ENCODE measurements at places on chromosomes 12 and 14.
A peak's percentile ranks its signal among the peaks of the same experiment; 100 is the strongest.

DNA sequence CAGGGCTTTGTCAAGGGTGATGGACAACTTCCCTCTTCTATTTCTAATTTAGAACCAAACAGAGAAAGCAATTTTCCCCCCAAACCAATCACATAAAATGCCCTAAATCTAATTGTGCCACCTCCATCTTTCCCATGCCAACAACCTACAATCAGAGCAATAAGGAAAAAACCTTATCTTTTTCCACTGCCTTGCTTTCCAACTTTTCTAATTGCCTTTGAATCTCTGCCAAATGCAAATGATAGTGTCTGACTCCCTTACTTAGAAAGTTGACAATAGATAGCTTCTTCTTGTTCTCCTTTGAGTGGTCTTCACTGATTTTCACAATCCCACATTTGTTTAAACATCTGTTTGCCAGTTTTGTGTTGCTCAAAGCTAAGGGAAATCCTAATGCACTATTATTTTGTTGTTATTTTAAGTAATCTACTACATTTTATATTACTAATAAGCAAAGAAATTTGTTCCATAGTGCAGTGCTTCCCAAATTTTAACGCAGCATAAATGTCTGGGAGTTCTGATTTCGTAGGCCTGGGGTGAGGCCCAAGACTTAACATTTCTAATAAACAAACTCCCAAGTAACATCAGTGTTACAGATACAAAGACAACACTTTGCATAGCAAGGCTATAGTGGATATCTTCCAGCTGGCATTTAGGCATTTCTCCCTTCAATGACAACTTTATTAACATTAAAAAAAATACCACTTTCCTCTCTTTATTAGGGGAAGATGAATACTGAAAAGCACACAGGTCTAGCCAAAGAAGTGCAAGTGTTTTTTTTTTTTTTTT lies 696.3 kb upstream of the USP15 start:
- DNase-seq: no peak

GRCh38 chr14:100695423-100695738 lies 31.3 kb upstream of the DLK1 start:
- DNase-seq: no peak

- no peak for DNase-seq
Measured at GRCh38 chr12:2637371-2637770, 157.4 kb upstream of the FKBP4 start.

DNA sequence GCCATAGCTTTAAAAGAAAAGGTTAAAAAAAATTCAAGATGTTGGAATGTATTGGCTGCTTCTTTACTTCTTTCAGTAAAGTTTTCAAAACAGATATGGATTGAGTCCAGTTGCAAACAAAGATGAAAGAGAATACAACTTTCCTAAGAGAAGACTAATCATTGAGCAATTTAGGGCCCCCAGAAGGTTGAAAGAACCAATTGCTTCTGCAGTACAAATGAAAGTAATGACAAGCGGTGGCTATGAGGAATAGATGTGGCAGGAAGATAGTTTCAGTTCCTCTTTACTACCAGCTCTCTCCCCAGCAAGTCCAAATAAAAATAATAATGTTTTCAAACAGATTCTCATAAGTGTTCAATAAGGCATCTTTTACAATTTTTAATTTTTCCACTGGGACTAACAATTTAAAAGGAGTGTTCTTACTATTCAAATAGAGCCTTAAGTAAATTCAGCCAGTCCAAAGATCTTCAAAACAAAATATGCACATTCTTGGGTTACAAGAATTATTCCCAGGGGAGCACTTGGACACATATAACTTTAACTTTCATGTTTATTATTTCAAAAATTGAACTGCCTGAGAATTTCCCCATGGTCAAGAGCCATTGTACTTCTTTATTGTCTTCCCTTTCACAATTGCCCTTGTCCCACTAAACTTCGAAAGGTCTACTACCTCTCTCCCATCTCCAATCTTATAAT lies 62.3 kb upstream of the PPP1R12A start:
- no peak for DNase-seq

DNA sequence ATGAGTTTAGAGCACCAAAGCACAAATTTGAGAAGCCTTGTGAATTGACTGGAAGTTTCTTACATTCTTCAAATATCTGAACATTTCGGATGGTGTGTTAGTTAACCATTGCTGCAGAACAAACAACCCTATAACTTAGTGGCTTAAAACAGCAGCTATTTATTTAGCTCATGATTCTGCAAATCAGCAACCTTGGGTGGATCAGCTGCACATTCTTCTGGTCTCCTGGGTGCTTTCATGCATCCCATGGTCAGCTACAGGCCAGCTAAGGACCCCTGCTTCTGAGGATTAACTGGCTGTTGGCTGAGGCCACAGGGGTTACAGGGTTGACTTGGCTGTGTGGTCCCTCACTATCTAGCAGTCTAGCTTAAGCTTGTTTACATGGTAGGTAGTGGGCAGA lies 114.0 kb upstream of the HIF1A start:
- no peak for DNase-seq

DNA sequence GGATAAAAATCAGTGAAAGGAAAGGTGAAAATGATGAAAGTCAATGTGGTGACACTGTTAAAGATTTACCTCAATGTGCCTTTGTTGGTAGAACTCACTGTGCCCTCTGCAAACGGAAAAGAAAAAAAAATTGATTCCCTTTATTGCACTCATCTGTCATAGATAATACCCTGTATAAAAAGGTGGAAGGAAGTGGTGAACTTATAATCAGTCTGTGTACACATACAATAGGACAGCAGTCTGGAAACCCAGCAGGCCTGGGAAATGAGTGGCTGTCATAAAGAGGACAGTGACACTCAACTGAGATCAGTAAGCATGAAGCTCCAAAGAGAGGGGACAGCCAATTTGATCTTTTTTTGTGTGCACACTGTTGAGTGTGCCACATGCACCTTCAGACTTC lies 364.7 kb downstream of the NOVA1 start:
- DNase-seq: no peak

DNA sequence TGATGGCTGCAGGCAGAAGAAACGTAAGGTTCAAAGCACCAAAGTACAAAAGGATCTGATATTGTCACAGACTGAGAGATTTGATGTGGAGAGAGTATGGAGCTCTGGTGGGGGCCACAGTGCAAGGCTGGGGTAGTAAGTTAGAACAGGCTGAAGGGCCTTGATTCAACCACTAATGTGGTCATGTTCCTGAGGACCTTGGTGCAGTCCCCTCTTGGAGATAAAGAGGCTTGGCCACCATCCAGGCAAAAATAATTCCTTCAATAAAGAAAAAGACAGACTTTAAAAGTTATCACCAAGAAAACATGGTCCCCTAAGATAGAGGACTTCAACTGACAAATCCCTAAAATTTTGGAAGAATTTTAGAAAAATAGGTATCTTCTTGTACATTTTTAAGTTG lies 17.4 kb downstream of the CAPZA3 start:
- no peak for DNase-seq

- DNase-seq: no peak
Measured at GRCh38 chr12:59181196-59181777, 261.0 kb upstream of the LRIG3 start.

GRCh38 chr12:48084066-48084465 lies 21.8 kb downstream of the SENP1 start:
- DNase-seq: no peak

- DNase-seq: no peak
Measured at GRCh38 chr12:46950094-46950493, 124.3 kb upstream of the SLC38A4 start.

- peak; percentile 33 for DNase-seq
Measured at GRCh38 chr12:121812320-121812871, 8.6 kb downstream of the SETD1B start.

GRCh38 chr12:59059088-59059935 lies 139.0 kb upstream of the LRIG3 start:
- no peak for DNase-seq

DNA sequence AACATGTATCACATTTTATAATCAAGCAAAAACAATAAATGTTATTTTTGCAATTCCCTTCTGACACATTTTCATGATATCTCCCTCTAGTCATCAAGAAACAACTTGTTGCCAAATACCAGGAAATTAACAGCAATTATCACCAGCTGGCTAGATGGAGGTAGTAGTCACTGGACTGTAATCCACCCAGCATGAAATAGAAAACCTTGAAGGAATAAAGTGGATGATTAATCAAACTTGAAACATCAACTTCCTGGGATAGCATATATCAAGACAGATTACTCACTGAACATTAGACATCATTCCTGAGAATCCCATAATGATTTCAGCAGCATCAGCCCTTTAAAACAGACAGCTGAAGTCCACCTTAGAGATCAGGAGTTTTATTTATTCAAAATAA lies 259.0 kb downstream of the CCDC59 start:
- DNase-seq: no peak

GRCh38 chr12:128069359-128069997 lies 197.5 kb upstream of the TMEM132C start:
- peak; percentile 65 for DNase-seq

- DNase-seq: no peak
Measured at GRCh38 chr14:78104160-78104559, 66.0 kb upstream of the NRXN3 start.

GRCh38 chr12:79841248-79841877 lies 93.5 kb downstream of the PPP1R12A start:
- DNase-seq: no peak

- no peak for DNase-seq
Measured at GRCh38 chr12:118430516-118430915, 54.2 kb downstream of the SUDS3 start.
